Breast epithelium (tissue), 4 donors: ENCODE measurements at places on chromosomes 4 and X. TPM values are rescaled to one million over a fixed set of nuclear protein-coding genes. Genes with fewer than 3 reads are reported as not detected.

DNA sequence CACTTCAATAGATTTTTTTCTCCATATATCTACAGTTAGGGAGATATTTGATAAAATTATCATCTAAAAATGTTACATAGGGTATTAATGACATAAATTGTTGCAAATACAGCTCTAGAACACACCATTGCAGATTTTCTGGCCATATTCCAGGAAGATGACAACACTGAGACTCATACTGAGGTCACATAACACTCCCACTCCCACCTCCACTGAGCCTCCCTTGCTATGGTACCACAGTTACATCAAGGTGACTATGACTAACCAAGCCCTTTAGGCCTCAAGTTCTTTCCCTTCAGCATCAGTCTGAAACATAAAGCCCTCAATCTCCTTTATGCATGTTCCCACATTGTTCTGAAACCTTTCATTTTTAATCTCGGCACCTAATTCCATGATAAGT lies 932.0 kb upstream of the IGFBP7 start:
- no peak for DNase-seq

GRCh38 chr4:87880106-87880505 lies 47.3 kb downstream of the MEPE start:
- DNase-seq, result no peak

- no peak for DNase-seq
These were observed 23.2 kb downstream of the APOO start for GRCh38 chrX:23884427-23885024.

DNA sequence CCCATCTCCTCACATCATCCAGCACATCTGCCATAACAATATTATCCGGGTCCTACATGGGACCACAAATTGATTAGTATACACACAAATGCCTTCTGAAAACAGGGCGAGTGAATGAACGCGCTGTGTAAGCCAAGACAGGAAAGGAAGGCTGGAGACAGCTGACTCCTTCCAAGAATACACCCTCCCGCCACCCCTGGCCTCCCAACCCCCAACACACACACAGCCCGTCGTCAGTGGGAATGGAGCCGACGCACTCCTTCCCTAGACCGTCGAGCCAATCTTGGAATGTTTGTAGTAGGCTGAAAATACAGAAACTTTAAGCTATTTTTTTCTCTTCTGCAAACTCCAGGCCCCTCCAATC lies 319 bp upstream of the MAGEH1 start:
- no peak for DNase-seq

SULT1E1 gene
- total RNA-seq, result 0.66 TPM

DNA sequence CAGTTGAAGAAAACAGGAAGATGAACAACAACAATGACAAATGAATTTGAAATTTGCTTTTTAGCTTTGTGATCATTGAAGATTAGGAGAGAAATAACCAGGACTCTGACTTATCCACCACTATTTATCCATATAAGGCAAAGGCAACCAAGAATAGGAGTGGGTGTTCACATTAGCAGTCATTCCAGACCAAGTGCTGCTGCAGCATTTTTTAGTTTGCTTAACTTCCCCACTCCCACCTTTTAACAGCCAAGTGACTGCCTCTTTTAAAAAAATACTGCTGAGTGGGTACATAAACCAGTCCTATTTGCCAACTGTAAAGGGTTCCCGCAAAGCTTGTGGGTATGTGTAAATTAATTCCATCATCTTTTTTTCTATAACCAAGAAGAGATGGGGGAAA lies 230.9 kb downstream of the IQCM start:
- no peak for DNase-seq

GRCh38 chrX:49879656-49880277 lies 483 bp downstream of the USP27X start:
- no peak for DNase-seq

DNA sequence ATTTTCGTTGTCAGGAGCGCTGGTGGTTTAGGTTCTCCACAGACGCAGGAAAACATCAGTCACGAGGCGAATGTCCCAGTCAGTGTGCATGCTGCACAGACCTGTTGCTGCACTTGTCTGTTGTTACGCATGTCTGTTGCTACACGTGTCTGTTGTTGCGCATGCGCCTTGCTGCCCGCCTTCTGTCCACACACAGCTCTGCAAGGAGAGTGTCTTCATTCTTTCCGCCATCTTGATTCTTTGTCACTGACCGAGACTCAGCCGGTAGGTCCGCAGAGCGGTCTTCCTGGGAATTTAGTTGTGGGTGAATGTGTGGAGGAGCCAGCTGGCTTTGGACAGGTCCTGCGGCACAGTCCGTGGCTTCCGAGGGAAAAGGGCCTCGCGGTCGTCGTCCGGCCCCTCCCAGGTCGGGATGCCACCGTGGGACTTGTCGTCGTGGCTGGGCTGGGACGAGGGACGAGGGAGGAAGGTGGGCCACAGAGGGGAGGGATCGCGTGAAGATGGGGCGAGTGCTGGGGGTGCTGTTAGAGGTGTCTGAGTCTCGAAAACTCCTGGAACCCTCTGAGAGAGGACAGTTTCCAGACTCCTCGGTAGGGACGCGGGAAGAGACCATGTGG lies at the start of gene PAGE2B:
PAGE2B (plus strand) TSS at position 180 of the 617 bp plus-strand sequence. CDS start 1,012 bp downstream, outside the sequence.
- DNase-seq, result no peak

DNA sequence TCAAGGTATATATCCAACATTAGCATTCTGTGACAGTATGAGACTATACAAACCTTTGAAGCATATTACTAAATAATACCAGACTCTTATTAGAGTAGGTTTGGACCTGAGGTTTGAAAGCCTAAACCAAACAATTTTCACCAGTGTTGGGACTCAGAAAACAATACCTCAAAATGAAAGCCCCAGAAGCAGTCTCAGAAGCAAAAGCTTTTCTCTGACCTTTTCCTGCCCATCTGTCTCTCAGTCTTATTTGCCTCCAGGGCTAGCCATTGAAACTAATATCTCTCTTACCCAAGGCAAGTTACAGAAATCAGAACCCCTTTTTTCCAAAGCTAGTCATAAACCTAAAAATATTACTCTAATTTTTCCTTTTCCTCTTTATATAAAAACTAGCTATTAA lies 163.3 kb downstream of the PTCHD1 start:
- no peak for DNase-seq

DNA sequence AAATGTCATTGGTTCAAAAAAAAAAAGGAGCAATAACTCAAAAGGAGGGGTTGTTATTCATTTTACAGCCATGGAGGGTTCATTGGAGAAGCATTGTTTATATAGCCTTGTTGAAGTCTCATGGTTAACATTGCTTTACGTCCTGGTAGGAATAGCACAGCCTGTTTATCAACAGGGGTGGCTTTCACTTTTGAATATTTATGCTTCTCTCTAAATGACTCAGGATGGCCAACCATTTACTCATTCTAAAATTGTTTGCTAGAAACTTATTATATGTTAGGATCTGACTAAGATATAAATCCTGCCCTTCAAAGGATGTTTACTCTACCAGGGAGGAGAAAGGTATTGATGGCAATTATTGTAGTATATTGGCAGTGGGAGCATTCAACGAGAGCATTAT lies 534.1 kb upstream of the GALNTL6 start:
- DNase-seq, result no peak

CNGA2 gene
- total RNA-seq, result not detected

TRIM60 gene
- total RNA-seq, result not detected

DNA sequence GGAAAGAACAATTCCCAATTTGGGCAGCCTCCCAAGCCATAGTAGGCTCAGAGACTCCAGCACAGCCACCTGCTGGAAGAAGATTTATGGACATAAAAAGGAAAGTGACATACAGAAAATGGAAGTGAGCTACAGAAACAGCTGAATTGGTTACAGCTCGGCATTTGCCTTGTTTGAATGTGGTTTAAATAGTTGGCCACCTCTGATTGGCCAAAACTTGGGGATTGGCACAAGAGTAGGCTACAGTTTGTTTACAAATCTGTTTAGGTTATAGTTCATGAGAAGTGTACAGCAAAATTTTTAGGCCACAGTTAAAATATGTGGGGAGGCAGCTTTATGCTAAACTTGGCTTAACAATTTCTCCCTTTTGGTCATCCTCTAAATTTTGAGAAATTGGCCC lies 150.4 kb downstream of the MAGEC1 start:
- no peak for DNase-seq

FAAH2 gene
- total RNA-seq, result 52.7 TPM

DNA sequence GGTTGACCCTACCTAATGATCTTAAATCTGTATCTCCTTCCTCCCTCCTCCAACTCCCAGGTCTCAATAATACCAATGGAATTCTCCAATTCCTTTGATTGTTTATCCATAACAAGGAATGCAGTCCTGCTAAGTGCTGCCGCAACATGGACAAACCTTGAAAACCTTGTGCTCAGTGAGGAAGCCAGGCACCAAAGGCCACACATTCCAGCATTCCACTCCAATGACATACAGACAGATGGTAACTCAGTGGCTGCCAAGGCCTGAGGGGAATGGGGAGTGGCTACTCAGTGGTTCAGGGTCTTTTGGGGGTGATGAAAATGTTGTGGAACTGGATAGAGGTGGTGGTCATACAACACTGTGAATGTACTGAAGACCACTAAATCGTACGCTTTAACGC lies 10.4 kb downstream of the HAUS7 start:
- DNase-seq, result no peak

- DNase-seq, result no peak
These were observed 240.9 kb downstream of the PALLD start for GRCh38 chr4:168737806-168738172.

DNA sequence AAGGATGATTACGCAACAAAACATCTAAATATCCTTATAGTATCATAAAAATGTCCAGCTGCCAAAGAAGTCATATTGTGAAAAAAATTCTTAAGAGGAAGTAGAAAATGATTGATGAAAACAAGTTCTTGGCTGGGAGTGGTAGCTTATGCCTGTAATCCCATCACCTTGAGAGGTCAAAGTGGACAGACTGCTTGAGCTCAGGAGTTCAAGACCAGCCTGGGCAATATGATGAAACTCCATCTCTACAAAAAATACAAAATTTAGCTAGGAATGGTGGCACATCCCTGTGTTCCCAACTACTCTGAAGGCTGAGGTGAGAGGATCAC lies 577.6 kb downstream of the KLHL13 start:
- no peak for DNase-seq

GRCh38 chr4:4524364-4524763 lies 17.5 kb downstream of the STX18 start:
- no peak for DNase-seq

DNA sequence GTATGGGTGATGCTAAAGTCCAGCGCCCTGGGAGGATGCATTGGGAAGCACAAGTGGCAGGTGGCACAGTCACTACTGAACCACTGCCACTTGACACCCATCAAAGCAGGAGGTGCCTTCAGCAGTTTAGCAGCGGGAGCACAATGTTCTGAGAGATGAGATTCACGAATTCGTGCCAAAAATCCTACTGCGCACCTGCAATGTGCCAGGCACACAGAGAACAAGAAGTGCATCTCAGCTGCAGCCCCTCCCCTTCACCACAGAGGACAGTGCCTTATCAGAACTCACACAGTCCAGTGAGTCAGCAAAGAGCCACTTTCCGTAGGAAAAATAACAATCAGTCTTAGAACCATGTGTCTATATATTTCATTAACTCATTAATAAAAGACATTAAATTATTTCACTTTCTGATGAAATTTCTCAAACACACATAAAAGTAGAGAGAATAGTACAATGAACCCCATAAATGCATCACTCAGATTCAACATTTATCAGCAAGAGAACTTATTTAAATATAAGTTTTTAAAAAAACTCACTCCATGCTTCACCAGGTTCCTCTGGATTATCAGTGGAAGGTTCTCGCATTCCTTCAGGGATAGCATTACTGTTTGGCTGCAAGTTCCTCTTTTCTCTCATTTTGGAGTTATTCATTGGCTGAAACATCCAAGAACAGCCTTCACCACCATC lies 47.0 kb downstream of the BEND2 start:
- no peak for DNase-seq

DNA sequence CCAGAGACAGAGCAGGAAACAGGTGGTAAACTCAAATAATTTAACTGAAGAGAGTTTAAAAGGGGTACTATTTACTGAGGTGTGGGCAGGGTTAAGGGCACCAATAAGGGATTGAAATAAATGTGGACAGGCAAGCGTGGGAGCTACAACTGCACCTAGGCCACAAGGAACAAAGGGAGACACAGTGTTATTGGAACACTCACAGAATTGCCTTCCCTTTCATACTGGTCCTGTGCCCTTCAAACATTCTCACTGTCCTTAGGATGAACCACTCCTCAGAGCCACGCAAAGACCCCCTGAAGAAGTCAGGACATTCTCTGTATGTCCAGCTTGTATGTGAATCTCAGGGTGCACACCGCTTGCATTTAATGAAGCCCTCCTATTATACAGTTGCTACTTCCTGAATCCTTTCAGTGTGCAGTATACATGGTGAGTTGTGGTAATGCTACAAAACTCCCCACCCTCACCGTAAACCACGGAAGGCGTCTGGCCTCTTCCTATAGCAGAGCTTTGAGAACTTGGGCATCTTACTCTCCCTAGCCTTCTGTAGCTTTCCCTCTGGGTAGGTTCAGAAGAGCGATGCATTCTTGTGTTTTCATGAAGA lies 9.6 kb upstream of the MRPL1 start:
- DNase-seq, result no peak

BDH2 gene
- 78.1 TPM for total RNA-seq

- no peak for DNase-seq
These were observed 122.3 kb downstream of the ARHGAP10 start for GRCh38 chr4:147854154-147854553.

- DNase-seq, result no peak
These were observed 248.9 kb upstream of the UGT8 start for GRCh38 chr4:114349543-114350175.

WAS gene
- 6.0 TPM for total RNA-seq

PDCL2 gene
- not detected for total RNA-seq

- no peak for DNase-seq
These were observed 15.9 kb downstream of the IL15 start for GRCh38 chr4:141652161-141652778.

DNA sequence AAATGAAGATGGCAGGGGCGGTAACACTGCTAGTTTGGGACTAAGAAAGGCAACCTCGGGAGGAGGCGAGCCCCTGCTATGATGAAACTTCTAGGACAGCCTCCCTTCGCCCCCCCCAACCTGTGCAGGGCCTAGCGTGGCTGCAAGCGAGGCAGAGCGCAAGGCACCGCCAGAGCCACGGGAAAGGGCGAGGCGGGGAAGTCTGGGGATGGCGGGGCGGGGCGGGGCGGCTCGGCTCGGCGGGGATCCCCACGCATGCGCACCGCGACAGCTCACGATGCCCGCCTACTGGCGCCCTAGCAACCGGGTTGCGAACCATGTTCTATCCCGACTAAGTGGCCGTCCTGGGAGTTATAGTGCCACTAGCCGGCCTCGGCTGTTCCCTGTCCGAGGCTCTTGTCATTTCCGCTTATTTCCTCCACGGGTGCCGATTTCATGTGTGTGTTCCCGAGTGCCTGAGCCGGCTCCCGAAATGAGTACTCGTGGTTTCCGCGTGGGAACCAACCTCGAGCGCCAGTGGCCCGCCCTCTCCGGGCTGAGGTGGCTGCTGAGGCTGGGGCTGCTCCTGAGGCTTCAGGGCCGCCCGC lies 28.7 kb upstream of the RBMX start:
- peak; percentile 69 for DNase-seq

FGFR3 gene
- 3.5 TPM for total RNA-seq

- DNase-seq, result no peak
These were observed 4.0 kb upstream of the PCDH7 start for GRCh38 chr4:30716158-30716557.

DNAJB14 gene
- 37.4 TPM for total RNA-seq
